NCI-H1930 (cell line): ENCODE measurements at places on chromosomes 7 and 10.

- DNase-seq = no peak
Observed at GRCh38 chr7:129652914-129653313, 41.4 kb downstream of the NRF1 start.

- DNase-seq = no peak
Observed at GRCh38 chr10:1057106-1057657, 997 bp downstream of the WDR37 start.

GRCh38 chr10:90635111-90635765 is 222.6 kb downstream of the HTR7 start:
- no peak for DNase-seq

GRCh38 chr10:70120417-70120816 is 12.2 kb downstream of the AIFM2 start:
- no peak for DNase-seq

DNA sequence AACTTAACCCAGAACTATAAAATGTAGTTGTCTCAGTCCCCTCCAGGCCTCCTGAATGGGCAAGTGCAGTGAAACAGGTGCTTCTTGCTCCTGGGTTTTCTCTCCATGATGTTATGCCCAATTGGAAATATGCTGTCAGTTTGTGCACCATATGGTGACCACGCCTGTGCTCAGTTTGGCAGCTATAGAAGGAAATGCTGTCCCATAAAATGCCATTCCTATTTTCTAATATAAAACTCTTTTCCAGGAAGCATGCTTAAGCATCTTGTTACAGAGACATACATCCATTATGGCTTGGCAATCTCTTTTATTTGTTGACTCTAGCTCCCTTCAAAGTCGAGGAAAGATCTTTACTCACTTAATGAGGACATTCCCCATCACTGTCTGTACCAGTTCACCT is 45.2 kb downstream of the FGFBP3 start:
- DNase-seq = no peak

DNA sequence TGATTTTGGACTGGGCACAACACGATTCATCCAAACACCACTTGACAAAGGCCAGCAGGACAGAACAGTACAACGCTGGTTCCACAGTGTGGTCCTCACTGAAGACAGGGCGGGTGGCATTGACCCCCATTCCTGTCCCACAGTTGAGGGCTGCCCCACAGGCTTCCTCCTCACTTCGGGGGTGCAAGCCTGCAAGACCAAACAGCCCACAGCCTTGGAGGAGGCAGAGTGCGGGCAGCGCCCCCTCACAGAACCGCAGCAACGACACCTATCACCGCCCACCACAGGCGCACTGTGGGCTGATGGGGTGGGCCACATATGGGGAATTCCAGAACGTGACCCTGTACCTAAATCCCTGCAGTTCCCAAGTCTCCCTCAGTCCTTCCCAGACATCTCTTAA is 70.6 kb downstream of the PTPRN2 start:
- DNase-seq = no peak

DNA sequence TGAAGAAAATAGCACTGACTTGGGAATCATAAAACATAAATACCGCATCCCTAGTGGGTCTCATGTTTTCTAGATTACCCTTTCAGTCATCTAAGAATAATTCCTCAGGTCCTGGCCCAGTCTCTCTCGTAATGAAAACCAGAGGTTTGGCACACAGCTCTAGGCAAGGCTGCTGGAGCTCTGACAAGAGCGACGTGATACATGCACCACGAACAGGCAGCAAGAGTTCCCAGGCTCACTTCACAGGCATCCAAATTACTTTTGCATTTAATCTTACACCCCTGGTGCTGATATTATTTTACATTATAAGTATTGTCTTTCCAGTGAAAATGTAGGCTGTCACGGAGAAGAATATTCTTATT is 105.2 kb downstream of the THSD7A start:
- no peak for DNase-seq

GRCh38 chr7:91719008-91719407 is 161.5 kb downstream of the MTERF1 start:
- no peak for DNase-seq

DNA sequence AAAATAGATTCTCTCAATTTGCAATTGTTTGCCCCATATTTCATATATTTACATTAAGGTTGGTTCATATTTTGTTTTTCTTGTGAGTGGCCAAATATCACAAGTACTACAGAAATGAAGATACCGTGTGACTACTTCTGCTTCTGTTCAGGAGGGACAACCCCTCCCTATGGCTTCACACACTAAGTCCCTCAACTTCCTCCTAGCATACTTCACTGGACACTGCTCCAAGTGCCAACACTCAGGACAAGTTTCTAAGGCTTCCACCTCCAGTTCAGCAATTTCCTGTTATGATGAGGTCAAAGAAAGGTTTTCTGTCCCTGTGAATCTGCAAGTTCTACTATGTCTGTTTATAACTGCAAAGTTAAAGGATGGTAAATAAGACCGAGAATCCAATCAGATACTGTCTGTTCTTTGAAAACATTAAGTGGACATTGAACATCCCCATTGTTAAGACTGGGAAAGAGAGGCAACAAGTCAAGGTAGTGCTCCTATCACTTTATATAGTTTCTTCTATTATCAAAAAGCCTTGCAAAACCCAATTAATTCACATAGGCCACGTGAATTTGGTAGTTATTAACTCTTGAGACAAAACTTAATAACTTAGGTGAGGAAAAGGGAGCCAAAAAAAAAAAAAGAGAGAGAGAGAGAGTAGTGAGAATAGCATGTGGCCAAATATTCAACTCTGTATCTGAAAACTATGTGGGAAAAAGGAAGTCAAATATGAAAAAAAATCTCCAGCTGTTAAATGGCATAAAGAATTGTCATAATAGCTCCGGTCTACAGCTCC is 81.3 kb upstream of the DKK1 start:
- DNase-seq = no peak

- no peak for DNase-seq
Observed at GRCh38 chr10:97381626-97382025, 19.5 kb downstream of the RRP12 start.

GRCh38 chr7:17520941-17521340 is 222.5 kb downstream of the AHR start:
- DNase-seq = no peak

- DNase-seq = no peak
Observed at GRCh38 chr7:24406053-24406788, 122.2 kb downstream of the NPY start.

GRCh38 chr10:44201656-44202055 is 183.2 kb downstream of the CXCL12 start:
- no peak for DNase-seq

DNA sequence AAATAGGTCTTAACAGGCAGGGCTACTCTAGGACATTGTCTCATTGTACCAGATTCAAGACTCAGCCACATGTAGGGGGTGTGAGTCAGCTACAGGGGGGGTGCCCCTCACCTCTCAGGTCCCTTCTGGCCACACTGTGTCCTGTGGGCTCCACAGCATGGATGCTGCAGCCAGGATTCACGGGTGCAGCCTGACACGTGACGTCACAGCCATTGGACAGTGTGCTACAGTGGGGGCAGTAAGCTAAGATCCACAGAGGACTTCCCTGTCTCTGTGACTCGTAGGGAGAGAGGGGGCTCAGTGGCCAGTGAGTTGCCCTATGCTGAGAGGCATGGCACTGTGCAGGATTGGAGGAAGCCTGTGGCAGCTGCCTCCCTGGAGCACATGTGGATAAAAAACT is 77.9 kb downstream of the TMEM178B start:
- DNase-seq = no peak

- DNase-seq = no peak
Observed at GRCh38 chr10:46245381-46245900, 41.4 kb upstream of the ANTXRL start.

- no peak for DNase-seq
Observed at GRCh38 chr7:82389876-82390275, 53.7 kb downstream of the CACNA2D1 start.

GRCh38 chr10:76764177-76764576 is 873.4 kb downstream of the KCNMA1 start:
- DNase-seq = no peak
